ENCODE measurements at places on chromosomes 1 and 21.

DNA sequence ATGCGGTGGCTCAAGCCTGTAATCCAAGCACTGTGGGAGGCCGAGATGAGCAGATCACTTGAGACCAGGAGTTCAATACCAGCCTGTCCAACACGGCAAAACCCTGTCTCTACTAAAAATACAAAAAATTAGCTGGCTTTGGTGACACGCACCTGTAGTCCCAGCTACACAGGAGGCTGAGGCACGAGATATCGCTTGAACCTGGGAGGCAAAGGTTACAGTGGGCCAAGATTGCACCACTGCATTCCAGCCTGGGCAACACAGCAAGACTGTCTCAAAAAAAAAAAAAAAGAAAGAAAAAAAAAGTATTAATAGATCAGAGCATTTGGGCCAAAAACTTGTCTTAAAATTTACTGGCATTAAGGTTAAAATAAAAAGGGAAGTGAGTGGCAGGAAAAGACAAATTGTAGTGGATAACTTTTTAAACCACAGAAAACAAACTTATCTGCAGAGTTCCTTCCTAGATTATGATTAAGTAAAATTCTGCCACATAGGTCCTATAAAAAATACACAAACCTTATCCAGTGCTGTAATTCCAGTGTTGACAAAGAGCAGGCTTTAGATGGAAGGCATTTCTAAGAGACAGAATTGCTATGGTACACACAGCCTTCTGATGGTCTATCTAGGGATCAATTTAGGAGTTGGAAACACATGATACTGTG is 53.3 kb downstream of the EIF4G3 start:
- DNase-seq = no peak

DNA sequence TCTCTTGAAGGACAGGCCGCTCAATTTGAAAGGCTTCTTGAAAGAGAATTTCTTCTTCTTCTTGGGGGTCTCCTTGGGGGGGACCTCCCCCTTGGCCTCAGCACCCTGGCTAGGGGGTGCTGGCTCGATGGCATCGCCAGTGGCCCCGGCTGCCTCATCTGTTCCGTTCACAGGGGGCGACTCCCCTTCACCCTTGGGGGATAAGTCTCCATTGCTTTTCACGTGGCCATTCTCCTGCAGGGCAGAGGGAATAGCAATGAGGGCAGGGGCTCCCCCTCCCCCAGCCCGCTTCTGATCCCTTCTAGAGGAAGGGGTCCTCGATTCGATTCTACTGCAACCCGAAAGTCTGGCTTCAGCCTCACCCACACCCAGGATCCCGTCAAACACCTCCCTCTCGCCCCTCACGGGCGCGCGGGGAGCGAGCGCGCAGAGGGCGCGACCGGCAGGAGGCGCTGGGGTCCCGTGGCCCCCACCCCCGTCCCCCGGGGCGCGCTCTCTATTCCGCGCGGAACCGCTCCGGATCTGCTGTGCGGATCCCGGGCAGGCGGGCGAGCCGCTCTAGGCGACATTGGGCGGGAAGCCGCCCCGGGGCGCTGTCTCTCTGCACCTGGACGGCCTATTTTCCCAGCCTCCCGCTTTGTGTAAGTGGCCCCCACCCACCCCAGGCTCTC is 1.0 kb downstream of the MARCKSL1 start:
- no peak for DNase-seq

- no peak for DNase-seq
Observed at GRCh38 chr21:23384679-23385078, 2222.6 kb downstream of the MRPL39 start.

DNA sequence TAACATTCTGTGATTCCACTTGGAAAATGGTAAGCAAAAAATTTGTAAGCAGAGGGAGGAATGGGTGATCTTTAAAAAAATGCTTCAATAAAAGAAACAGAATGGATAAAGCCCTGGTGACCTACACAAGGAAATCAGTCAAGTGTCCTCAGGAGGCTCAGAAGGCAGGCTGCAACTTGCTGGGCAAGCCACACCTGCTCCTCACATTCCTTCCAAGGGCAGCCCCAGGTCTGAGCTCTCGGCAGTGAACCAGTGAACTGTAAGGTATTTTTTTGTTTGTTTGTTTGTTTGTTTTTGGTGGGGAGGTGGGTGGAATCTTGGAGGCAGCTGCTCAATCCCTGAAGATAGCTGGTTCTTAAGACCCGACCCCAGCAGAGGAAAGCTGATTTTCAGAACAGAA is 4.4 kb downstream of the TACSTD2 start:
- no peak for DNase-seq

DNA sequence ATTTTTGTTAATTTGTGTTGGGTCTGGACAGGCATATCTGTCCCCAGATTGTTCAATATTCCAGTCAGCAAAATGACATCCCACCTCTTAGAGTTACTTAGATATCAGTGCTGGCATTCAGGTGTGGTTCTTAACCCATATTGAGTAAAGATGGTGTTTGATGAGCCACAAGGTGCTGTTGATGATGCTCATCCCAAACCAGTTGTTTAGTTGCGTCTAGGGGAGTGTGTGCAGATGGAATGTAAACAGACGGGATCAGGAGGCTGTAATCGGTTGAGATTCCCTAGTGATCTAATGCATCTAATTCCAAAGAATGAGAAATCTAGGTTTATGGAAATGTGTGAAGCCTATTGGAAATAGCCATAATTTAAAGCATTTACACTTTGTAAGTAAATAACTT is 1.1 kb downstream of the HOOK1 start:
- no peak for DNase-seq

DNA sequence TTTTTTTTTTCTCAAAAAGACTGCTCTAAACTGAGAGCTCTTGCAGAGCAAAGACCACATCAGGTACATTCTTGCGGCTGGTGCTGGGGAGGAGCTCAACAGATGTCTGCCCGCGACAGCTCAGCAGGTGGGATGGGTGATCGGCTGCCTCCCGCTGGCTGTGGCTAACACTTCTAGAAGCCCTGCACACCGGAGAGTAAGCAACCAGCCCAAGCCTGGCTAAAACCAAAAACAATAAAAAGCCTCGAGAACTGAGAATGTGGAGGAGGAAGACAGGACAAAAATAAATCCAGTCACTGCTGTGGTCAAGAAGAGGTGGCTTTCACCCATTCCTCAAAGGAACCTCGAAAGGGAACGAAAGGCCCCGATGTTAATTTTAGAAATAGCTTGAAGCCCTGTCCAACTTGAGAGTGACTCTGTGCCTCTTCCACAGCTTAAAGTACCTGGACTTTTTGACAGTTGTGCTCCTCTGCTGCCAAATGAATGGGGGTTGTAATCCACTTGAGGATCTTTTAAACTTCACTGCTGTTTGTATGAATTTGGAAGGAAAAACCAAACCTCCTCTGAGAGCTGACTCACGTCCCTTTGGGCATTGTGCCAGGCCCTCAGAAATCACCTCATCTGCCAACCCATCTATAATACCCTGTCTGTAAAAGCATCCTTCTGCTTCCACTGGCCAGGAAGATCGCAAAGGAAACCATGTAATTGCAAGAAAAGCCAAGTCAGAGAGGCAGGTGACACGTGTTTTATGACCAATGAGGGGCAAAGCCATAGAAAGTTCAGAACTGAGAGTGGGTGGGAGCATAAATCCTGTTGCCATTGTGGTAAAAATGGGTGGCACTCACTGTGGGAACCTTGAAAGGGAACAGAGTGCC is 78.6 kb downstream of the KCNN3 start:
- DNase-seq = no peak
